ENCODE measurements at places on chromosomes 11 and 22.

DNA sequence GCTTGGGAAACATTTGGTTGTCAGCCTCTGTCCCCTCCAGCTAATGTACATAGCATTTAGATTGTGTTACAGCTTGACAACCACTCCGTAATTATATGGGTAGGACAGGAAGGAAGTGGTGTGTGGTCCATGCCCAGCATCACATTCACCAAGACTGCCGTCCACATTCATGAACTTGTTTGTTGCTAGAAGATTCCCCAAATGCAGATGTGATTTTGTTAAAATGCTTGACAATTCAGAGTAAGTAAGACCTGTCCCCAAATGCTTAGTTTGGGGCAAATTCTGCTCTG, 1482.7 kb downstream of the TBC1D22A start:
- DNase-seq = no peak

DNA sequence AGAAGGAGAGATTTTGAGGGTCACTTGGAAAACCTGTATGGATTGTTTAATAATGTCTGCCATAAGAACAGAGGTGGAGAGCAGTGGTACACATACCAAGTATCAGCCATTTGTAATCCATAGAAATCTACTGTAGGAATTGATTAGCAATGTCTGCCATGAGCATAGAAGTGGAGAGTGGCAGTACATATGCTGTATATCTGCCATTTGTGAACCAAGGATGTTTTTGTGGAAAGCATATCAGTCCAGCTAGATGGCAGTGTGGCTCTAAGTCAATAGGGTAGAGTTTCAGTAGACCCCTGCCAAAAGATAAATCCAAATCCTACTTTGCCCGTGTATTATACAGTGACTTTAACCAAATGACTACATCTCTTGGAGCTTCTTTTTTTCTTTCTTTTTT, 82.9 kb upstream of the SEZ6L start:
- no peak for DNase-seq

GRCh38 chr11:87198266-87198881, 160.6 kb downstream of the TMEM135 start:
- DNase-seq = no peak

GRCh38 chr22:46661221-46661851, 41.1 kb downstream of the GRAMD4 start:
- no peak for DNase-seq
